Erythroblast (primary cell): ENCODE measurements at places on chromosomes 16 and 17.

- no peak for DNase-seq
These were observed 29.1 kb downstream of the NLRP1 start for GRCh38 chr17:5555254-5555653.

- peak; percentile 46 for DNase-seq
These were observed 1.3 kb downstream of the CLUH start for GRCh38 chr17:2710071-2710802.

DNA sequence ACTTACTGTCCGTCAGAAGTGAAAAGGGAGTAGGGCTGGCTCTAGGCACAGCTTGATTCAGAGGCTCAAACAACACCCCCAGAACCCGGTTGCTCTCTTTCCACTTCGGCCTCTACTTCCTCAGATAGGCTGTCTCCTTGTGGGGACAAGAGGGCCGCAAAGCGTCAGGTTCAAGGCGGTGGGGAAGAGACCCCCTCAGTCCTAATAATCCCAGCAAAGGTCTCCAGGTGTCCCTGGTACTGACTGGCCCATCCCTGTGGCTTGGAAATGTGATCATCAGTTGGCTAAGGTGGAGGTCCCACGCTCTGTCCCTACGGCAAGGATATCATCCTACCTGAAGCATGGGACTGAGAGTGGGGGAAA, 26.0 kb downstream of the NGFR start:
- DNase-seq = no peak

DNA sequence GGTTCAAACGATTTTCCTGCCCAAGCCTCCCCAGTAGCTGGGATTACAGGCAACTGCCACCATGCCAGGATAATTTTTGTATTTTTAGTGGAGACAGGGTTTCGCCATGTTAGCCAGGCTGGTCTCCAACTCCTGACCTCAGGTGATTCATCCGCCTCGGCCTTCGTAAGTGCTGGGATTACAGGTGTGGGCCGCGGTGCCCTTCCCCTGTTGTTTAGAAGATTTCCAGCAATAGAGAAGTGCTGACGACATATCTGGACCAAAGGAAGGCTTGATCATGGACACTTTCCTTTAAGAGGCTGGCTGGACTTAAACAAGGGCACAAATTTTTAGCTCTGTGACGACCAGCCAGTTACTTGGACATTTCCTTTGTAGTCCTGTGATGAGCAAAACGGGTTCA, 1.3 kb upstream of the MT1M start:
- no peak for DNase-seq
